ENCODE measurements at places on chromosomes 6 and 20.

- no peak for DNase-seq
These were observed 17.7 kb downstream of the LOC128125822 start for GRCh38 chr6:63589952-63590411.

- DNase-seq: no peak
These were observed 45.1 kb upstream of the TBC1D7 start for GRCh38 chr6:13373488-13373886.

DNA sequence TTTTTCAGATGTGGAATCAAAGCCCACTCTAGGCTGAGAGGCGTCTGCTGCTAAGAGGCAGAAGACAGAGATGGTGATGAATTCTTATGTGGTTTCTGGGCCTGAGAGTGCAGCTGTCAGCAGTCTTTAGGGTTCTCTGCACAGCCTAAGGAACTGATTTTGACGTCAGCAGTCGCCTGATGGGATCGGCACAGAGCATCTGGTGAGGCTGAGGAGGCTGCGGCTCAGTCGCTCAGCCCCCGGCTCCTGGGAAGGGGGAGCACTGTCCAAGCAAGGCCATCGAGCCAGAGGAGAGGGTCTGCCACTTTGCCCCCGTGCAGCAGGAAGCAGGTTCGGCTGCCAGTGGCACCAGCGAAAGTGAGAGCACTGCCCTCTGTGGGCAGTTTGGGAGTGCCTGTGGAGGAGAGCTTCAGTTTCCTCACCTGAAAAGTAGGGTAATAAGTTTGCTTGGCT, 92.5 kb downstream of the TCP11 start:
- DNase-seq: no peak

GRCh38 chr6:35500782-35501181, 3.9 kb upstream of the TEAD3 start:
- DNase-seq: no peak

DNA sequence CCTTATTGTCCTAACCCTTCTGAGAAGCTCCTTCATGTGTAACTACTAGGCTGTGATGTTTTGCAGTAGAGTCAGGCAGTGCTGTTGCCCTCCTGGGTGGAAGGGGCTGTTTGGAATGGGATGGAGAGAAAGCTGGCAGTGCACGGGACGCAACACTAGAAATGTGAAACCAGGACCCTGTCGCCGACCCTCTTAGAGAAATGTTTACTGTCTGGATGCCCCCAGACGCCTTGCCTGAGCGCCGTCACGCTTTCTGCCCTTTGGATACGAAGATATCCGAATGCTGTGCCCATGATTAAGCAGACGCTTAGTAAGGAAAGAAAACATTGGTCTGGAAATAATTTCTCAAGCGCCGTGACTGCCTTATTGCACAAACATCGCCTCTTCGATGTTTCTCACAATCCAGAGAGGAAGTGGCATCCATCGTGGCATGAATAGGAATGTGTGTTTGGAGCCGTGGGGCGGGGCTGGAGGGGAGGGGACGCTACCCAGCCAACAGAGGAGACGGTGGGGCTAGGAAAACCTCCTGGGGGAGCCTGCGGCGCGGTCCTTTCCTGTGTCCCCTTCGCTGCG, 661 bp upstream of the PPP1R14C start:
- no peak for DNase-seq

DNA sequence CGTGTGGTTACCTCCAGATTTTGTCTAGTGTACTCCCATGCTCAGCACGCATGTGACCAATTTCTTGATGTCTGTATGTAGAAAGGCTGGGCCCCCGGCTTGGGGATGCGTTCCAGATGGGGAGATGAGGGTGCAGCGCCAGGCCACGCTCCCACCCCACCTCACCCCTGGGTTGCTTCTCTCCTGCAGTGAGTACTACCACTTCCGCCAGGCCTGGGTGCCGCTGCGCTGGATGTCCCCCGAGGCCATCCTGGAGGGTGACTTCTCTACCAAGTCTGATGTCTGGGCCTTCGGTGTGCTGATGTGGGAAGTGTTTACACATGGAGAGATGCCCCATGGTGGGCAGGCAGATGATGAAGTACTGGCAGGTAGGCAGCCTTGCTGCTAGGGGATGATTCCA, 11.5 kb upstream of the SRF start:
- DNase-seq: no peak

GRCh38 chr6:42771741-42772100, 10.1 kb upstream of the BICRAL start:
- peak; percentile 50 for DNase-seq

- DNase-seq: no peak
These were observed 30.4 kb downstream of the IGF2R start for GRCh38 chr6:159999240-159999671.
